Muscle of arm (tissue), 14 donors: ENCODE measurements at places on chromosomes 5 and 9. TPM values are rescaled to one million over a fixed set of nuclear protein-coding genes. Genes with fewer than 3 reads are reported as not detected.

GRCh38 chr9:95810814-95811213 is 64.7 kb upstream of the ERCC6L2 start:
- no peak for DNase-seq

- no peak for DNase-seq
Observed at GRCh38 chr5:55645304-55645703, 66.8 kb downstream of the SLC38A9 start.

GRCh38 chr5:131209506-131210150 is 38.9 kb downstream of the LYRM7 start:
- DNase-seq, result no peak

GRCh38 chr9:7403839-7404487 is 395.6 kb downstream of the DMAC1 start:
- DNase-seq, result no peak

DNA sequence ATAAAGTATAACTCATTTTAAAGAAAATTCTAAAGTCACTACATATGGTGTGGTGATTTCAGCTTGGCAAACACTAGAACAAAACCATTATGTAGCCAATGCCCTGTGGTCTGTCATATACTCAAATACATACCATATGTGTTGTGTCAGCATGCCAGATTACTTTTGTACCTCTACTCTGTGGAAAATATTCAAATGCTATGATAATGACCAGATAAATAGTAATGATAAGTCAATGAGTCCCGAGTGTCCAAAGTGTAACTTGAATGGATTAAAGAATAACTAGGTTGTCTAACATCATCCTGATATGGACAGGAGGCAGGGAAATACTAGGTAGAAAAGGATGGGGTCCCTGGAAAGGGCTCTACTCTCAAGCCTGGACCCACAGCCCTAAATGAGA is 58.0 kb upstream of the IL6ST start:
- no peak for DNase-seq

GRCh38 chr9:109579191-109579948 is 81.3 kb upstream of the PTPN3 start:
- no peak for DNase-seq

DNA sequence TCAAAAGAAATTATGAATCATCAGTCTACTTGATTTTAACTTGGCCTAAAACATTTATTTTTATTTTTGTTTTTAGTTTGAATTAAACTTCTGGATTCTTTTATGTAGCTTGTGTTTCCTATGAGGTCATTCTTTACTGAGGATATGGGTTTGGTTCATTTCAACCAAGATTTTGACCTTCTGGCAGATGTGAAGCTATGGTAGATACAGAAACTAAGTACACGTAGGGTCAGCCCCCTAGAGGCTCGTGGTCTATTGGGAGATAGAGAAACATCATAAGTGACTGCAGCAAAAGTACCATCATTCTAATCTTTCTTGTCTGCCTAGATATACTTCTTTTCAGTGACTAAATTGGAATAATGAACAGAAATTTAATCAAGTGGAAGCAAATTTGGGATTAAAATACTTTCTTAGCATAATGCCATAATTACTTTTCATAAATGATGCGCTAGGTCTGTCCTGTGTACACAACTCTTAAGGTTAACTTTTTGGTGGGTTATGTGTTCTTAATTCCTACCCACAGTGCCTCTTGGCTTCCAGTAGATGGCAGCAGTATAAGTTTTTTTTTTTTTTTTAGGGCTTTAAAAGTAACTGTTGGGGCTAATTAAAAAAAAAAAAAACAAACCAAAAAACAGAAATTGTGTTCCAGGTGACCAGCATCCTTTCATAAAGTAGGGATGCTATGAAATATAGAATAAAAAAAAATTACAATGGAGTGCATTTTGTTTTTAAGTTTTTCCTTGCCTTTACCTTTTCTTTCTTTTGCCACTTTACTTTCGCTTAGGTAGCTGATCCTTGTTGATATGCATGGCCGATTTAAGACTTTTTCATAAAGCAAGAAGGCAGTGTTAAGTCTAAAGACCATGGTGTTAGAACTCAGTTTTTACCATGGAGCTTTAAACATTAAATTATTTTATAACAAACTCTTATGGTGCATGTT is 49.9 kb downstream of the LRRTM2 start:
- no peak for DNase-seq

DNA sequence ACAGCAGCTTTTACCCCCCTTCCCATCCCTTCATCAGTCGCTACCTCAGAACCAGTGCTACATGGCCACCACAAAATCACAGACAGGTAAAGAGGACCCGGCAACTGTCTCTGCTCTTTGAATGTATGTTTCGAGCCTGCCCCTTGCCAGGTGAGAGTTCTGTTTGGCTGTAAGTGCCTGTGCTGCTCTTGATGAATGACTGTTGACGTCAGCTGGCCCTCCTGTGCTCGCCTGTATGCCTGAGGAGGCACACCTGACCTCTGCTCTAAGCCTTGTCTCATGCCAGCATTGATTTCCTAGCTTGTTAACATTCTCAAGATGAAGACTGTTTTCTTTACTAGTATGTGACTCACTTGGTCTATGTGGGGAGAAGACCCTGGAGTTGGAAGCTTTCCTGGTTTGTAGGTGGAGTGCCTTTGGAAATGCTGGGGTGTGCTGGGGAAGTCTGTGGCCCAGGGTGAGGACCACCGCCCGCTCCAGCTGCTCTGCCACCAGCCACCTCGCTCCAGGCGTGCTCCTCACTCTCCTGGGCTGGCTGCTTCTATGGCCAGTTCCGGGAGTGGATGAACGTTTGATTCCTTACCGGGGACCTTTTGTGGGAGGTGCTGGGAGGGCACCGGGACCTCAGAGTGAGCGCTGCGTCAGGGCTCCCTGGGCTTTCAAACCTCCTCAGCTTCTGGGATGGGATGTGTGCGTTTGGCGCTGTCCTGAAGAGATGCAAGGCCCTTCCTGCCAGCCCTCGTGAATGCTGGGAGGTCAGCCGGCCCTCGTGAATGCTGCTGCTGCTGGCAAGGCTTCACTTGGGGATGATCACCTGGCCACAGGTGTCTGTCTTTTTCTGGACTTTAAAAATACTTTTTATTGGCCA is 109.9 kb downstream of the EHMT1 start:
- DNase-seq, result no peak

Gene ABCA2
- polyA plus RNA-seq, result 16.0 TPM

Gene FGD3
- polyA plus RNA-seq, result 3.6 TPM
